ENCODE measurements at places on chromosomes 7 and 10. TPM values are rescaled to one million over a fixed set of nuclear protein-coding genes. Genes with fewer than 3 reads are reported as not detected.

LRMDA gene
- polyA plus RNA-seq: 24.7 TPM

DNA sequence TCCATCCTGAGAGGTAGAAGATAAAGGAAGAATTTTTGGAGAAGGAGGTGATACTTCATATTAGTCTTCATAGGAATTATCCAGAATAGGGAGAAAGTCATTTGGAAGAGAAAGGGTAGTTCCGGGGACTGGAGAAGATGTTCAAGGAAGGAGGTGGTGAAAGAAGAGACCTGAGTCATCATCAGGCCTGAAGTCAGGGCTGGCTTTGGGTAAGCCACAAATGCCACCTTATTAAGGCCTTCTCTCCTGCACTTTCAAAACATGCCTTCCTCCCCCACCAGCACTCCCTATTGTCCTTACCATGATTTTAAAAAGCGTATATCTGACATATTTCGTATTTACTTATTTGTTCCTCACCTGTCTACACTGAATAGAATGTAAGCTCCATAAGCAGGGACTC is 112.2 kb upstream of the LRGUK start:
- DNase-seq: no peak

- DNase-seq: no peak
These were observed 10.5 kb upstream of the ABLIM1 start for GRCh38 chr10:114668375-114669080.

DNA sequence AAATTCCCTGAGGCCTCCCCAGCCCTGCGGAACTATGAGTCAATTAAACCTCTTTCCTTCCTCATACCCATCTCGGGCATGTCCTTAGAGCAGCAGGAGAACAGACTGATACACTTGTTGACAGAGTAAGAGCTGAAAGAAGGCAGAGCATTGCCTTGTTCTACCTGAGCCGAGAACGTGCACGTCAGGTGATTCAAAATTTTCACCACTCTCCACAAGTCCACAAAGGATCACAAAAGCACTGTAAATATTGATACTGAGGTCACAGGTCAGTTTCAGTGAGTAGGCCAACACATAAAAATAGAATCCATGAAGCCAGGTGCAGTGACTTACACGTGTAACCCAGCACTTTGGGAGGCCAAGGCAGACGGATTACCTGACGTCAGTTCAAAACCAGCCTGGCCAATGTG is 27.8 kb downstream of the DCLRE1C start:
- DNase-seq: peak; percentile 66

DNA sequence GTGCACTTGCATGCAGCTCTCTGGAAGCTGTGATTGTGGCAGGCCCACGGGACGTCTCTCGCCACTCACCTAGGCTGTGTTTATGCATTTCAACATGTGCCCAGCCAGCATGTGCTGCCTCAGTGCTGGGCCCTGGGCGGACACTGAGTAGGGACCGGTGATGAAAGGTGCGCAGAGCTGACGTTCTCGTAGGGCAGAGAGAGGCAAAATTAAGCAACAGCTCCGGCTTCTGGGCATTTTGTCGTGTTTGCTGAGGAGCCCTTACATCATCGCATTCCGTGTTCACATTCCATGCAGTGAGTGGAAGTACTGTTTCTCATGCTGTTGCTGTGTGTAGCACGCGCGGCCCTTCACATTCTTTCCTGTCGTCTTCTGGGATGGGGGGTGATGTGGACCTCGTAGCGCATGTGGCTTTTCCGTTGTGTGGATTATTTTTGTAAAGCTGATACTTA is 50.5 kb downstream of the PRF1 start:
- DNase-seq: peak; percentile 86

DNA sequence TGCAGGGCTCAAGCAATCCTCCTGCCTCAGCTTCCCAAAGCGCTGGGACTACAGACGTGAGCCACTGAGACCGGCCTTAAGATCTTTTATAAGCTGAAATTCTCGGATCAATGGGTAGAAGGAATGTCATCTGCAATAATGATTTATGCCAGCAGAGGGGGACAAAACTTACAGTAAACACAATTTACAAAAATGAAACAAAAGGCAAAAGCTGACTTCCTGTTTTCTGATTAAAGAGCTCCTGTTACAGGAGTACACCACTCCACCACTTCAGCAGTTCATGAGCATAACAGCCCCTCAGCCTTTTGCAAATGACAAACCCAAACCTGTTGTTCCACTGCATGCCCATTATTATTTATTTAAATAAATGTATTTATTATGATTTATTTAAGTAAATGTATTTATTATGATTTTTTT is 88.5 kb upstream of the ATP6V0A4 start:
- no peak for DNase-seq

DNA sequence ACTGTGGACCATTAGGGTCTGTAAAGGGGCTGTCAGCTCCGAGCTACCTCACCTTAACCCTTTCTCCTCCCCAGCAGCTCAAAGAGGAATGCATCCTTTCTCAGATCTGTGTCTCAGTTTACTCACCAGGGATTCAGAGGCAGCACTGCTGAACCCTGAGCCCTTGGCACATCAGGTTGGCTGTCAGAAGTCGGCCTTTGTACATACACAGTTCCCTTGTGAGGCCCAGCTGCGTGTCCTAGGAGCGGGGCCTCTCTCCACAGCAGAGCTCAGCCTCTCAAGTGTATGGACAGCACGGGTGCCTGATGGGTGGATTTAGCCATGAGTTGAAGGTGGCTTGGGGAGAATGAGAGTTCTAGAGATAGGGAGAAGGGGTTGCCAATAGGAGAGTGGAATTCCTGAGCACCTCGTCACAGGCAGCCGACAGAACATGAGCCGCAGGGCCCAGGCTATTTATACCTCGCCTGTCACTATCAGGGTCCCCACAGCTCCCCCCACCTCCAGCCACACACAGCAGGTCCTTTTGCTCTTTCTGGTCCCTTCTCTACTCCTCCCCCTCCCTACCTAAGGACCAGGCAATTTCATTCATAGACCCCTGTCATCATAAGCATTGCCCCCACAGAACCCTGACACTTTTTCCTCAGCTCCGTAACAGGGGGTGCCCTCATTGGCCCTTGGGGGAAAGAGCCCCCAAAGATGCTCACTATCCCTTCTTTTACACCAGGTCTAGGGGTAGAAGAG is 2.1 kb upstream of the FLNC start:
- peak; percentile 66 for DNase-seq

- no peak for DNase-seq
These were observed 66.2 kb downstream of the DNAJB6 start for GRCh38 chr7:157402911-157403534.

GRCh38 chr10:14601872-14602725 is 172.6 kb downstream of the FAM107B start:
- peak; percentile 72 for DNase-seq

- no peak for DNase-seq
These were observed 112.4 kb downstream of the HTR5A start for GRCh38 chr7:155182406-155182970.

- peak; percentile 80 for DNase-seq
These were observed 123.4 kb downstream of the NT5C2 start for GRCh38 chr10:103069453-103070331.

GRCh38 chr7:5797716-5798115 is 16.3 kb upstream of the RNF216 start:
- no peak for DNase-seq

DNA sequence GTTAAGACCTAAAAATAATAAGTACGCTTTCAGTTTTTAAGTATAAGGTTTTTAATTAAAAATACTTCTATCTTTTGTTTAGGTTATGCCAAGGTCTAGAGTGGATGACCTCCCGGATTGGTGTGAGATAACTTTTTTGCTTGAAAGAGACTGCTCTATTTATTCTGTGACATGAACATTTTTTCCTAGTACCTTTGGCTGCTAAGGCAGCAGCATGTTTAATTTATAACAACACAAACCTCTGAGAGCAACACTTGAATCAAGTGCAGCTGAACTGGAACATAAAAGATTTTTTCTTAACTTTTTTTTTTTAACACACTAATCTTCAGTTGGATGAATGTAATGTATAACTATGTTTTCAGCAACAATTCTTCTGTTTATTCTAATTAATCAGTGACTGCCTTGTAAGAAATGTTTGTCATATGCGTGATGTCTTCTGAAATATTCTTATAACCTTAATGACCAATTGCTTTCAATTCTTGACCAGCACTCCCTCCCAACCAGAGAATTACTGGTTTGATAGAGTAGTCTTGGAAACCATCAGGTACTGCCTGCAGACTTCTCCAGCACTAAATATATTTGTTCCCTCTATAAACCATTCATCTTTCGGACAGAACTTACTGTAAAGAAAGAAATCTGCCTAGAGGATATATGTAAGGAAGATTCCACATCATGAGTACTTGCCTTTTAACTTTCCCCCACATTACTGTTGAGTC is 16.0 kb downstream of the ARL5B start:
- no peak for DNase-seq

DNA sequence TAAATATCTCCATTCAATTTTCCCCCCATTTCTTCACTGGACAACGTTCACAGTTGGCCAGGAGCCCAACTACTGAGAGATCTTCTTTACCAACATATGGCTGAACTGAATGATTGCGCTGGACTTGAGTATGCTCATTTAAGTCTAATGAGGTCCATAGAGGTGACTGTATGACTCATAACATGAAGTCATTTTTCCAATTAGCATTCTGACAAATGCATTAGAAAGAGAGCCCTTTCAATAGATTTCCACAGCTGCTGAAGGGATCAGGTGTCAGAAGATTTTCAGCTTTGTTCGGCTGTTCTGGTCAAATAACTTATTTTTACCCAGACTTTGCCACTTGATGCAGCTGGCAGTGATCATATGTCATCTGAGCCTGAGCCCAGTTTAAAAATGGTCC is 438.0 kb downstream of the ETV1 start:
- peak; percentile 2 for DNase-seq

All from stomach (tissue), 19 donors.